ENCODE measurements at places on chromosomes 5 and 9.

DNA sequence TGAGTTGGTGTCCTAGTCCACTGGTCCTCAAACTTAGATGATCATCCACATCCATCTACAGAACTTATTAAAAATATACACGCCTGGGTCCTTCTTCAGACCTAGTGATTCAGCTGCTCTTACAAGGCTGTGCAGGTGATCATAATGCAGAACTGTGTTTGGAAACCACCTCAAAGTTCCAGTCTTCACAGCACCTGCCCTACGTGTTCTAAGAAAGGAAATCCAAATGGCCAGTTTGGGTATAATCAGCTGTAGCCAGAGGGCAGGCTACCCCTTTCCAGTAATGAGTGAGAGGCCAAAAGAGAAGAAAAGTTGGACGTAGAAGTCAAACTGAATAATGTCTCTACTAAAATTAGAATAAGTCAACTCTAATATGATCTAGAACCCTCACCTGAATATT, 15.4 kb downstream of the REEP5 start:
- no peak for DNase-seq

GRCh38 chr5:177482359-177482795, 8.9 kb upstream of the DBN1 start:
- DNase-seq, result no peak

GRCh38 chr5:120236360-120236759, 227.7 kb upstream of the PRR16 start:
- DNase-seq, result no peak

GRCh38 chr5:141761-142160, 49.5 kb upstream of the LRRC14B start:
- no peak for DNase-seq

- DNase-seq, result no peak
These were observed 5.6 kb upstream of the C9orf152 start for GRCh38 chr9:110213413-110214044.

GRCh38 chr5:65332591-65332990, 149.1 kb downstream of the ADAMTS6 start:
- no peak for DNase-seq

- no peak for DNase-seq
These were observed 47.1 kb downstream of the COL27A1 start for GRCh38 chr9:114202396-114202795.

DNA sequence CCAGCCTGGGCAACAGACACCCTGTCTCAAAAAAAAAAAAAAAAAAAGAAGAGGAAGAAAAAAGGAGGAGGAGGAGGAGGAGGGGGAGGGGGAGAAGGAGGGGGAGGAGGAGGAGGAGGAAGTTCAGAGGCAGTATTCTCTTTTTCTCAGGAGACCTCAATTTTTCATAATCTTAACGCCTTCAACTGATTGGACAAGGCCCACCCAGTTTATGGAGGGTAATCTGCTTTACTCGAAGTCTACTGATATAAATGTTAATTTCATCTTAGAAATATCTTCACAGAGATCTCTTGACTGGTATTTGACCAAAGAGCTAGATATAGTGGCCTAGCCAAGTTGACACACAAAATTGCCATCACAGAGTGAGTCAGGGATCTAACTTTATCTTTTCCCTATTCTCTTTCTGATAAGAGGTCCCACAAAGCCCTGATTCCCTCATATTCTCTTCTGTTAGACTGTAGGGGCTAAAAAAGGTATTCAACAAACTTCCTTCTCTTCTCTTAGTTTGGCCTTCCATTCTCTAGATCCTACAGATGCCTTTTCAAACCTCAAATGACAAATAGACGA, 115.5 kb upstream of the ABCA1 start:
- DNase-seq, result no peak

DNA sequence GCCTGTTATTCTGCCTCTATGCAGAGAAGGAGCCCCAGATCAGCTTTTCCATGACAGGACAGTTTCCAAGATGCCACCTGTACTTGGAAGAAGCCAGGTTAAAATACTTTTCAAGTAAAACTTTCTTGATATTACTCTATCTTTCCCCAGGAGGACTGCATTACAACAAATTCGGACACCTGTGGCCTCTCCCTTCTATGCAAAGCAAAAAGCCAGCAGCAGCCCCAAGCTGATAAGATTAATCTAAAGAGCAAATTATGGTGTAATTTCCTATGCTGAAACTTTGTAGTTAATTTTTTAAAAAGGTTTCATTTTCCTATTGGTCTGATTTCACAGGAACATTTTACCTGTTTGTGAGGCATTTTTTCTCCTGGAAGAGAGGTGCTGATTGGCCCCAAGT, 301 bp upstream of the IL4 start:
- DNase-seq, result no peak

GRCh38 chr9:87294126-87294525, 203.5 kb upstream of the DAPK1 start:
- no peak for DNase-seq

GRCh38 chr5:139037732-139038131, 160.4 kb downstream of the SIL1 start:
- no peak for DNase-seq

DNA sequence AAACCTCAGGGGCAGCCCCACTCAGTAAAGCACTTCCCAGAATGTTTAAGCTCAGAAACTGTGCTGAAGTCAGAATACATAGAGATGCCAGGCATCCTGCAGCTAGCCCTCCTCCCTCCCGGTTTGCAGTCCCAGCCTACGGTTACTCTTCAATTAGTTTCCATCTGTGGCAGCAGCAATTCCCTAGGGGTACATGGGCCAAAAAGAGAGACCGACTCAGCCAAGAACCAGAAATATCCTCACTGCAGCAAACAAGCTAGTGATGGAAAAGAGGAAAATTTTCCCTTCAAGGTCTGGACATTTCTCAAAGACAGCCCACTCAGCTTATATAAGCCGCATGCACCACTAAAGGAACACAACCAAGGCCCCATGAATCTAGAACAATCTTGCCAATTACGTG, 89.1 kb upstream of the PPP2R2B start:
- DNase-seq, result peak; percentile 28

DNA sequence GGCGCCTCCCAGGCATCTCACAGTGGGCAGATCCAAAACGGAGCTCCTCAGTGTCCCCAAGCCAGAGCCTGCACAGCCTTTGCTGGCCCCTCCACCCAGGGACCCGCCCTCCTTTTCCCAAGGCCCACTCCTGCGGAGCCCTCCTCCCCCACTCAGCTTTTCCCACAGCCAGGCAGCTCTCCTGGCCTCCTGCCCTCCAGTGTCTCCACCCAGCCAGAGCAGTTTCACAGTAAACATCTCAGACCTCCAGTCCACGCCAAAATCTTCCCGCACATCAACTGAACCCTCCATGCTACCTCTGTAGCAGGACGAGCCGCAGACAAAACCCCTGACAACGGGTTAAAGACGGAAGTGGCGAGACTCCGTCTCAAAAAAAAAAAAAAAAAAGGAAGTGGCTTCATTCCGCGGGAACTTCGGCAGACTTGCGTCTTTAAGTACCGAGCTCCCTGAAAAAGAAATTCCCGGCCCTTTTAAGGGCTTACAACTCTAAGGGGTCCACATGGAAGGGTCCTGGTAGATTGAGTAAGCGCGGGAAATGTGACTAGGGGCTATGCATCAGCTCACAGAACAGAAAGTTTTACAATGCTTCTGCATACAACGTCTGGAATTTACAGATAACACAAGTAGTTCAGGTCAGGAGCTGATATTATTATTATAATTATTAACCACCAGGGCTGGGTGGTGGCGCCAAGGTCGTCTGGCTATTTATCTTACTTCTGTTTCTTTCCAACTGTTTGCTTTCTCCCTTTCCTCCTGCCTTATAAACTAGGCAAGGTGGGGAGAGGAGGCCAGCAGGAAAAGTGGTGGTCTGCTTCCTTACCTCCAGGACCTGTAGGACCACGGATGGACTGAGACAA, 11.4 kb upstream of the GRIN1 start:
- DNase-seq, result peak; percentile 15

DNA sequence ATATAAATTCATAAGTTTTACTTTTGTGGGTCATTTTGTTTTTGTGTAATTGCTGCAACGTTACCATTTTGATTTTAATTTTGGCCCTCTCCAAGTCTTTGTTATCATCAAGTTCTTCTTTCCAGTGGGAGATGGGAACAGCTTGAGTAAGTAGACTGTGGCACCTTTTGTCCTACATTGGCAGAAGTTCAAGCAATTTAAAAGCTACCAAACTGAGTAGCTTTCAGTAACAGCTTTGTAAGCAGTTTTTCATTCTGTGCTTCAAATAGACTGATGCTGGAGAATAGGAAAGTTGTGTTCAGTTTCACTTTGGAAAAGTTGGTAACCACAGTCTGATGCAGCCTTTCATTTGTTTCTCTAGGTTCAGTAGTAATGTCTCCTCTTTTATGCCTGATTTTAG, 47.8 kb upstream of the TMED7 start:
- no peak for DNase-seq

GRCh38 chr9:111900151-111900857, 3.7 kb downstream of the UGCG start:
- no peak for DNase-seq

- DNase-seq, result no peak
These were observed 191.8 kb downstream of the ESM1 start for GRCh38 chr5:54793468-54794134.

DNA sequence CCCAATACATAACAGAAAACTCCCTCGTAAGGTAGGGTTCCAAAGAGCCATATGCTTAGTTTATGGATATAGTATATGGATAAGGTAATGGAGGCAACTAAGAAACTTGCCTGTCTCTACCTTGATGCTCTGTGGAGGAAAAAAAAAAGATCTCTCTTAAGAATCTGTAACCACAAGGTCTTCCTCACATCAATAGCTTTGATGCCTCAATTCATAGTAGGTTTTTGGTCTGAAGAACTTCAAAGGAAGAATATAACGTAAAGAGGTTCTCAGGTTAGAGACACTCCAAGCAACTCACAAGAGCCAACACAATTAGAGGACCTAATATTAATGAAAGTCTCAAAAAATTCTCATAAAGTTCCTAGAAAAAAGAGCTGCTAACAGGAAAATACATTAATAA, 140.2 kb downstream of the FBN2 start:
- DNase-seq, result no peak

GRCh38 chr9:130126721-130127433, 45.3 kb upstream of the NCS1 start:
- no peak for DNase-seq

DNA sequence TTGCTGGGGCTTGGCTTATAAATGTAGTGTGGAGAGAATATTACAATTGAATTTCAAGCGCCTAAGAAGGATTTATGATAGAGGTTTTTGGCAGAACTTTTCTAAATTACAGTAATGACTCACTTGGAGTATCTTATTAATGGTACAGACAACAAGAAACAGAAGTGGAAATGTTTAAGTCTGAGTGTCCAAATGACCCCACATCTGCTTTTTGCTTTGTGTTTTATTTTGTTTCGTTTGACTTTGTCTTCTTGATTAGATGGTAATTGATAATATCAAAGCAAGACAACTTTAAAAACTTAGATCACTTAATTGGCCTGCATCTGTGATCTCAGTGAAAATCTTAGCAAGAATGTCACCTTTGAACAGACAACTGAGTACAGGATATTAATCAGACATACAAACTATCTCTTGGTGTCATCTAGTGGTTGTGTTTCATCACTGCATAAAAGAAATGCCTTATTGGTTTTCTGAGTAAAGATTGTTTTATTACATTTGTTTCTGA, 577.4 kb downstream of the ISL1 start:
- peak; percentile 35 for DNase-seq

DNA sequence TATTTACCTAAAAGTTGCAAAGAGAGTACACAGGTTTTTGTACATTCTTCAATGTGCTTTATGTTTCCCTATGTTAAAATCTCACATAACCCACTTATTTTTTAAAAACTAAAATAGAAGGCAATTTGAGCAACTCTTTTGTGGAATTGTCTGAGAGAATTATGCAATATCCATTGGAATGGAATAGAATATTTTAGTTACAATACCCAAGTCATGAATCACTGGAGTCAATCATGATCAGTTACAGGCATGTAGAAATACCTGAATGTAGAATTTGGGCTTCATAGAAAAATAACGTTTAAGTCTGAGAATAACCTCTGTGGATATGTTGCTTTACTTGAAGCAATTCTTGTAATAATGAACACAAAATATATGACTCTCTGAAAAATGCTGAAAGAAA, 143.3 kb downstream of the FGF10 start:
- no peak for DNase-seq

DNA sequence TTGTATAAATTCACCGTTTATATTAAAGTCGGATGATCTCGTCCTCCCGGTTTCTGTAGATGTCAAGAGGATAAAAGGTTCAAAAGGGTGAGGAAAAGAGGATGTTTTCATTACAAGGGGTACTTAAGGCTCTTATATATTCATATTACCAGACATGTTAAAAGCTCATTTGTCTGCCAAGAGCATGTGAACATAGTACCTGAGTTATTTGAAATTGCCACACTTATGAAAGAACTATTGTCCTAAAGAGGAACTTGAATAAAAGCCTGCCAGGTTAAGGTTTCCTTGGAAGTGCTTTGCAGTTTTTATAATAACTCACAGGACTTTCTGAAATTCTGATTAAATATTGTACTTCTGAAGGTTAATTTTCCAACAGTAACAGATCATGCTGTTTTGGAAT, 1915.1 kb downstream of the MAT2B start:
- DNase-seq, result no peak

DNA sequence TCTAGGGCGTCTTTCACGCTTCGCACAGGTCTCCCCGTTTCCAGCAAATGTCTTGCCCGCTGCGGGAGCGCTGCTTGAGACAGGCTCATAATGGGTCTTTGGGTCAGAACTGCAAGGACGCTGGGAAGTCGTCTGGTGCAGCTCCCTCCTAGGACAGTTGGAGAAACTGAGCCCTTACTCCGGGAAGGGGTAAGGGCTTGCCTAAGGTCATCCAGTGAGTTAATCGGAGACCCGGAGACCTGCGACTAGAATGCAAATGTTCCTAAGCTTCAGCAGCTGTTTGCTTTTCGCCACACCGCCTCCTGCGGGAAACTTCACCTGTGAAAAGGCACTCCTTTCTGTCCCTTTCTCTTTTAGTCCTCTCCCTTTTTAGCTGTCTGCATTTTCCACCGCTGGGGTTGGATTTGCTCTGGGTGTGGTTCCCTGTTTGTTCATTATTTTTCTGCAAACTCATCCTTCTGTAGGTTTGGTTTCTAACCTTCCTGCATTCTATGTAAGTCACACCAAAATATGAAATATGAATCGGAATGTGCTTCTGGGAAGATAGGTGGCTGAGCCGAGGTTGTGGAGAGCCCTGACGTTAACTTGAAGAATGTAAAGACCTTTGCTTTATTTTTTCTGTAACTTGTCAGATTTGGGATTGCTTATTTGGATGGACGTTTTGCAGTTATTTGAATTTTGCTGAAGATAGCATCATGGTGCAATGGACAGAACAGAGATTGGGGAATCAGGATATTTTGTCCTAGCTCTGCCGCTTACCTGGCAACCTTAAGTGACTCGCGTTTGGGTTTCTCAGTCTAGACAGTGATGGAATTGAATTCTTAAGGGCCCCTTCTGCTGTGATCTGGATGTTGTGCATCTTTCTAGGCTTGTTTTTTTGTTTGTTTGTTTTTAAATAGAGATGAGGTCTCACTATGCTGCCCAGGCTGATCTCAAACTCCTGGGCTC, 909 bp downstream of the SLC36A1 start:
- peak; percentile 24 for DNase-seq

GRCh38 chr5:174614500-174615135, 109.8 kb upstream of the MSX2 start:
- no peak for DNase-seq
